ENCODE measurements at places on chromosomes 5 and 9. TPM values are rescaled to one million over a fixed set of nuclear protein-coding genes. Genes with fewer than 3 reads are reported as not detected.

Gene CCL28
- total RNA-seq = not detected

Gene PCDHGB2
- 0.57 TPM for total RNA-seq

Gene CDC20B
- total RNA-seq = not detected

Gene TMC1
- not detected for total RNA-seq

Gene NCS1
- 30.0 TPM for total RNA-seq

- no peak for DNase-seq
Observed at GRCh38 chr9:87567001-87567400, 69.3 kb downstream of the DAPK1 start.

- DNase-seq = peak; percentile 63
Observed at GRCh38 chr9:89498852-89499480, 1.1 kb upstream of the SEMA4D start.

DNA sequence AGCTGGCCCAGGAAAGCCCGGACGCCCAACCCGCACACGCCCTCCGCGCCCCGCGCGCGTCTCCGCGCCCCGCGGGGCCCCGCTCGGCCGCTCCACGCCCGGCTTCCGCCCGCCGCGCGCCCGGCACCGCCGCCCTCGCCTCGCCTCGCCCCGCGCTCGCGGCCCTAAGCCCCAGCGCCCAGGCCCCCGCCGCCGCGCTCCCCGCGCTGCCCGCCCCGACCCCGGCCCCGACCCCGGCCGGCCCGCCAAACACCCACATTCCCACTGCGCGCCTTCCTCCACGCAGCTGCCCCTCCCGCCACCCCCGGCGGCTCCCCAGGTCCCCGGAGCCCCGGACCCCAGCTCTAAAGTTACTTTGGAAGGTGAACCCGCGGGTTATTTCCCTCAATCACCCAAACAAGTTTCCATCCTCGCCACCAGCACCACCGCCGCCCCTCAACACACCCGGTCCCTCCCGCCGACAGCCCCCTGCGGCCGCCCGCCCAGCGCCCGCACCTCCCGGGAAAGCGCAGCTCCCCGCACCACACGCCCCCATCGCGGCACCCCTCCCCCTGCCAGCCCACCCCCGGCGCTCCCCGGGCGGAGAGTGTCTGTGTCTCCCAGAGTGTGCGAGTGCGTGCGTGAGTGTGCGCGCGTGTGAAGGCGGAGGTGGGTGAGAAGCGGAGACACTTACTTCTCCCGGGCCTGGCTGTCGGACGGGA is 439 bp downstream of the SSBP2 start:
- no peak for DNase-seq

DNA sequence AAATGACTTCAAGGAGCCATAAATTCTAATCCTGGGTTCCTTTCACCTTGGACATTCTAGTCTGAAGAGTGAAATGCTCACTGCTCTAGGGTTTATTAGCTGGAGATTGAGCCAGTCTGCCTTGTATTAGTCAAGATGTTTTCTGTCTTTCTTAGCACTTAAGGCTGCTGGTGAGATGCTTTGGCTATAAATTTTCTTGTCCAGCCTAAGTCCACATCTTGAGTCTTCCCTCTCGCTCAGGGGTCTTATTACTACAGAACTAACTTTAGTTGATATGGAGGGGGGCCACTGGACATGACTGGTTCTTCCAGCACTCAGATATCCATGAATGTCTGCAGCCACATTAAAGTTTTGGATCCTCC is 316.4 kb downstream of the ARHGAP26 start:
- DNase-seq = peak; percentile 36

DNA sequence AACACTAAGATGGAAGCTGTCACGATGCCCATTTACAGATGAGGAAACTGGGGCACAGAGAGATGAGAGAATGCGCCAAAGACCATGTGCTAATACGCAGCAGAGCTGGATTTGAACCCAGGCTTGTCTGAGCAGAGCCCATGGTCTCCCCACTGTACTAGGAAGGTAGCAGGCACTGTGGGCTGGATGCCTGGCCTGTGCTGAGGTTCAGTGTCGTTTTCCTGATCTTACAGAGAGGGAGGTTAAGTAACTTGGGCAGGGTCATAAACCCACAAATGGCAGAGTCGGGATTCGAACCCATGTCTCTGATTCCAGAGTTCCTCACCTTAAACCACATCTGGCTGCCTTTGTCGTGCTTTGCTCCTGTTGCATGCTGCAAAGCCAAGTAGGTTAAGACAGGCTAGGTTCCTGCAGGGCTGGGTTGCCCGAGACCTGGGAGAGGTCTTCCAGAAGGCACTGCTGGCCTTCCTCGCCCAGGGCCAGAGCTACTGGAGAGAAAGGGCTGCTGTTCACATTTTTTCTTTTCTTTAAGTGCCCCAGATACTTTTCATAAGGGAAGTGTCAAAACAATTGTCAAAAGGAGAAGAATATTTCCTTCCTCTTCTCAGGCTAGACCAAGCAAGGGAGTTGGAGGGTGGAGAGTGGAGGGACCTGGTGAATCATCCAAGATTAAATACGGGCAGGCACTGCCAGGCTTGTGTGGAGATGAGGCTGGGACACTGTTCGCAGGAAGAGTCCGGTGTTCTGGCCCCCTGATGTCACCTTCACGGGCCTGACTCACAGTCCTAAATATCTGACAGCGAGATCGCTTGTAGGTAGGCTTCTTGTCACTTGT is 3.2 kb downstream of the NEK6 start:
- DNase-seq = peak; percentile 94

DNA sequence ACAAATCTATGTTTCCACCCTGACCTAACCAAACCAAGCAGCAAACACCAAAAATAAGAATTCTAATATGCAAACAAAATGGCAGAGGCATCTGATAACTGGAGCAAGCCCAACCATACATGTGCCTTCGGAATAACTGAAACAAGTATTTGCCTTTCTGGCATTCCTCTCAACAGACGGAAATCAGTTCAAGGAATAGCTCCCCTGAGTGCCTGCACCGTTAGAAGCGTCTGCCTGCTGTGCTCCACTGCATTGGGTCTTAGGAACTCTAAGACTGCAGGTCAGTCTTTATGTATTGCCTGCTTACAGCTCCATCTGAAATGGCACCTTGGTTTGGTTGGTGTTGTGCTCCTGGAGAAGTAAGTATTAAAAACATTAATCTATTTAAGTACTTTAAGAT is 98.5 kb downstream of the MRPS27 start:
- no peak for DNase-seq

GRCh38 chr9:137320555-137321384 is 18.7 kb upstream of the NRARP start:
- DNase-seq = no peak

DNA sequence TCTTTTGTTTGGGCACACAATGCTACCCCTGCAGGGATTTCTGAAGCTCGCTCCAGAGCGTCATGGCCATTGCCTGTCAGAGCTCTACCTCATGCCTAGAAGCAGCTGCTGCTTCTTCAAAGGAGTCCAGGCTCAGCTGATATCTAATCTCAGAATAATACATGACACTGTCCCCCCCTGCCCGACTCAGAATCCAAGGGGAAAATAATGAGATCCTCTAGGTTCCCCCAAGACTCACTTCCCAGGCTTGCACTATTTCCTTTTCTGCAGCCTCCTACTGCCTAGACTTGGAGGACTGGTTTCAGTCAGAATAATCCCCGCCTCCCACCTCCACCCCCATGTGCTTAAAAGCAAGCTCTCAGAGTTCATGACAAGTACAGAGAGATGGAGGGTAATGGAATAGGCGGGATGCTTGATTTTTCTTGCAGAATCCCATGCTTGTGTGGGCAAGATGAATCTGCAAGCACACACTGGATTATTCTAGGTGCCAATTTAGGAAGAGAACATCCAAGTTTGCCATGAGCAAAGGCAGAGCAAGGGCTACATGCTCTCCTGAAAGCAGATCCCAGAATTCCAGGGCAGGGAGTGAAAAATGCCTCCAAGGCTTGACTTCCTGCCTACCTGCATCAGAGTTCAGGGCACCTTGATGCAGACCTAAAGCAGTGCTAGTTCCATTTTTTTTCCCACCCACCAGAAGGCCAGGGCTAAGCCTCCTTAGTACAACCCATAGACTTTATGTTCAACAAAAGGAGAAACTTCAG is 97.4 kb upstream of the IFNK start:
- DNase-seq = no peak

GRCh38 chr5:74570250-74570649 is 70.3 kb downstream of the ENC1 start:
- no peak for DNase-seq
